NCI-H187 treated with DMSO at 0.1 percent for 48 hours (cell line): ENCODE measurements at places on chromosomes 2 and 18.

DNA sequence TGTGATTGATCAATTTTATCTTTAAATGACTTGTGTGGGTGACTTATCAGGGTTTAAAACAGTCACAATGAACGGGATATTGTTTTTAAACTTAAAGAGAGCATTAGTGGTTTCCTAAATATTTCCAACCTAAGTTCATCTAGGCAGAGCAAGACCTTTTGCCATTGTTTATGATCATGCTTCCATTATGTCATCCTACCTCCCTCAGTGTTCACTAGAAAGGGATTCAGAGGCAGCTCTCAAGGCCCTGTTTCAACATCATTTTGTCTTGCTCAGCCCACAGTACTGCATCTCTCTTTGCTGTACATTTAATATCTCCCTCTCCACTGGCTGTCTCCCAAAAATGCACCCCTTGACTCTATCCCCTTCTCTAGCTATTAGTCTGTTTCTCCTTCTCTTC, 21.5 kb upstream of the PELI1 start:
- DNase-seq, result no peak

GRCh38 chr18:58943896-58944295, 79.2 kb downstream of the ZNF532 start:
- DNase-seq, result no peak

- no peak for DNase-seq
Observed at GRCh38 chr2:102264952-102265351, 46.4 kb upstream of the IL1RL1 start.

DNA sequence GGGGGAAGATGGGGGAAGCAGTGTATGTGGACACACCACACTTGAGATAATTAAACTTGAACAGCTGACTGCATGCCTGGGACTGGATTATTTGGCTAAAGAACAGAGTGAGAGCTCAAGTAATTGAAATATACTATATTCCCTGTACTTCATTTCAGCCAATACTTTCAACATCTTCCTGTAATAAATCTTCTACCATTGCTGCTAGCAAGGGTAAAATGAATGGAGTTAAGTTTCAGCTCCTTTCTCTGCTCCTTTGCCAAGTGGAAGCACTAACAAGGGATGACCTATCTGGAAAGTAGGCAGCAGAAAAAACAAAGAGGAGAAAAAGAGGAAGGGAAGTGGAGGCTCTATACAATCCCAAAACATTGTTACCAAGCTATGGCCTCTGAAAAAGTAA, 50.9 kb downstream of the MMADHC start:
- no peak for DNase-seq

GRCh38 chr2:226683196-226683595, 116.4 kb downstream of the IRS1 start:
- no peak for DNase-seq

- no peak for DNase-seq
Observed at GRCh38 chr18:47247416-47248114, 3.9 kb downstream of the SKOR2 start.

DNA sequence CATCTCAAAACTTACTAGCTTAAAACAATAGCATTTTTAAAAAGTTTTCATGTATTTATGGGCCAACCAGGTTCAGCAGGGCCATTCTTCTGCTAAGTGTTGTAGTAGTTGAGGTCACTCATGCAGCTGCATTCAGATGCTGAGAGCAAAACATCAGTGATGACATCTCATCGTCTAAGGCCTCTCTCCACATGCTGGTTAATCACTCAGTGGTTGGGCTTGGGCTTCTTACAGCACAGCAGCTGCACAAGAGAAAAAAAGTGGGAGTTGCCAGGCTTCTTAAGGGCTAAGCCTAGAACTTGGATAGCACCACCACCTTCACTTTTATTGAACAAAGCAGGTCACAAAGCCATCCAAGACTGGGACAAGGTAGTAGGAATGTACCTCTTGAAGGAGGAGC, 190.3 kb downstream of the IRS1 start:
- no peak for DNase-seq

- no peak for DNase-seq
Observed at GRCh38 chr18:23330423-23330822, 122.7 kb upstream of the RIOK3 start.

GRCh38 chr18:70559446-70559845, 270.6 kb downstream of the SOCS6 start:
- DNase-seq, result no peak

DNA sequence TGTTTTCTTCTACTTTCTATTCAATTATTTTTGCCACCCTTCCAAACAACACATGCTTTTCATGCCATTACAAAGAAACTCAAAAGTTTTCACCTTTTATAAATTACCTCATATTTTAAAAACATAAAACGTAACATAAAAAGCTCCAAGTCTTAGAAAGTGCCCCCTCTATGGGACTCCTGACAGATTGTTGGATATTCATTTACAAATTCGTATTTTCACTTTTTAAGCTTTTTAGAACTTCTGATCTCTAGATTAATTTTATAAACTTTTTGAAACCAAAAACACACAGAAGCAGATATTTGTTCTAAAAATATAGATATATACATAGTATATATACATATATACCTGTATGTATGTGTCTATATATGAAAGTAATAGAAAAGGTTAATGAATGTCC, 1.5 kb downstream of the COL5A2 start:
- DNase-seq, result no peak

GRCh38 chr18:9137168-9138066, 836 bp downstream of the ANKRD12 start:
- no peak for DNase-seq

- DNase-seq, result no peak
Observed at GRCh38 chr2:10148268-10148667, 25.7 kb downstream of the RRM2 start.

DNA sequence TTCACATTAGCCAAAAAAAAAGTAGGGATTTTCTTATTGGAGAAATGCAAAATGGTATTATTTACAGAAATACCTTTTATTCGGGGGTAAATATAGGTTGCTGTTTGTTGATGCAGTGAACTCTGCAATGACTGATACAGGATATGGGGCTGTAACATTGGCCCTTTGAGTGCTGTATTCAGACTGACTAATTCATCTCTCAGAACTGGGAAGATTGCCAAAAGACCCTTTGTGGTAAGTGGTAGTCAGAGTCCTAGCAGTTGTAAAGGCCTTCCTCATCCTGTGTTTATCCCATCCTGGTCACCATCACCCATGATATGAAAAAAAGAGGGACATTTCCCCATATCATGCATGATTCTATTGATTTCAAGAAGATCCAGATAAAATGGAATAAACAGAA, 14.0 kb upstream of the DCC start:
- no peak for DNase-seq

DNA sequence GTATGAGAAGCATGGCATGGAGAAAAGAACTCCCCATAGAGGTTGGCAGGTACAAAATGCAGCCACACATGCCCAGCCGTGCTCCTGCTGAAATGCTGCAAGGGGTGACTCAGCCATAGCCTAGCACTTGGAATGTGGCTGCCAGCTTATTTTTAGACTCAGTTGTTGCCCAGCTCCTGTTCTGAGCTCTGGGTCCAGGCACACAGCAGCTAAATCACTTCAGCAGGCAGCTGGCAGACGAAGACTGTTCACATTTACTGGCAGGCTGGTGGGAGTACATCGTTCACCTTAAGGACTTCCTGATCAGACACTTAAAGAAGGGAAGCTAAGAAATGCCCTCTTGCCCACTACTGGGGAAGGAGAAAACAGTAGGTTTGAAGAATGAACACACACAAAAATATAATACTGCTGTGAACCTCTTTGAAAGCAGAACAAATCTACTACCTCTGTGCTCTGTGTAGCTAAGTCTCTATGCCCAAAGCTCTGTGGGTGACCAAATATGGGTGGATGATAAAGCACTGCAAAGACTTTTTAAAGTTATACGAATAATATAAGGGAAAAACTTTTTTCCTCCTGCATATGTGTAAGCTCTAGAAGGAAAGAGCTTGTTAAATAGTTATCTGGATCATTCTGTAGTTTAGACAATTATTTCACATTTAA, 146.1 kb downstream of the LNPK start:
- no peak for DNase-seq

- DNase-seq, result no peak
Observed at GRCh38 chr2:134243244-134243643, 10.6 kb upstream of the MGAT5 start.

DNA sequence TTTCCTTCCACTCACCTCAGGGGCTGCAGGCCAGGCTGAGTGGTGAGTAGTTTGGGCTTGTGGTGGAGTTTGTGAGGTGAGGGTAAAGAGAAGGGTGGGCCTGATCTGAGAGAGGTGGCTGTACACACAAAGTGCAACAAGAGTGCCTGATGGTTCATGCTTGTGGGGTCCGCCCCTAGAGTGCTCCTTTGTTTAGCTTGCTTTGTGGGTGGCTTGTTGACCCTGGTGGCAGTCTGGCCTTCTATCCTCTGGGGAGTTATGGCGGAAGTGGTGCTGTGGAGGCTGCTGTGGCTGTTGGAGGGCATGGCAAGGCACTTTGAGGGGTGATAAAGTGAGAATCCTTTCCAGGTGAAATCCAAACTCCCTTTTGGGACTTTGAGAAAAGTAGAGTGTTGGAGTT, 10.6 kb downstream of the UBE2F start:
- no peak for DNase-seq

- no peak for DNase-seq
Observed at GRCh38 chr2:130823171-130823885, 13.4 kb upstream of the ARHGEF4 start.

GRCh38 chr2:232793271-232793670, 16.9 kb upstream of the KCNJ13 start:
- no peak for DNase-seq

DNA sequence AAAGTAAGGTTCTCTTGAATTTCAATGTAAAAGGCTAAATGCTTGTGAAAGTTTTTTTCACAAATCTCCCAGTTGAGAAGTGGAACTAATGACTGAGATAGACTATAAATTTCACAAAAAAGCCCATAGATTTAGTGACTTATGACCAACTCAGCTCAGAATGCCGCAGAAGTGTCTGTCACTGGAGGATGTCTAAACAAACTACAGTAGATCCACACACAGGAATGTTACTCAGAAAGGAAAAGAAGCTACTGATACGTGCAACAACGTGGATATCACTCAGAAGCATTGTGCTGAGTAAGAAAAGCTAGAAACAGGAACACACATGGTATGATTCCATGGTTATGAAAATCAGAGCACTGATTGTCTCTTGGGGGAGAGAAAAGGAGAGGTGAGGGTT, 151.9 kb downstream of the DOCK10 start:
- DNase-seq, result no peak

- DNase-seq, result no peak
Observed at GRCh38 chr2:134351016-134351415, 97.1 kb downstream of the MGAT5 start.

DNA sequence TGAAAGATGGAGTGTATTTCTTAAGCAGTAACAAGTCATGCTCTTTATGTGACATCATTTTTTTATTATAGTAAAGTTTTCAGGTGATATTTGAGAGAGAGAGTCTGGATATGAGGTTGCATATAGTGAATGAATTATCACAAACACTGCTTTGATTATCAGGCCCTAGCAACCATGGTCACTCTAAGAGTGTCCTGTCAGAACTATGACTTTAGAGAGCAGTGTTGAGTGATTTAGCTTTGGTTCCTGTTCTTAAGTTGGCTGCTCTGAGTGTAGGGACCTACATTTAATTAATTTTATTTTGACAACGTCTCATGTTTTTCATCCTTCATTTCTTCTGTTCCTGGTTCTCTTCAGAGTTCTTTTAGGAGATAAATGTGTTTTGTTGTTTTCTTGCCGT, 275.5 kb downstream of the KCNJ3 start:
- DNase-seq, result no peak

DNA sequence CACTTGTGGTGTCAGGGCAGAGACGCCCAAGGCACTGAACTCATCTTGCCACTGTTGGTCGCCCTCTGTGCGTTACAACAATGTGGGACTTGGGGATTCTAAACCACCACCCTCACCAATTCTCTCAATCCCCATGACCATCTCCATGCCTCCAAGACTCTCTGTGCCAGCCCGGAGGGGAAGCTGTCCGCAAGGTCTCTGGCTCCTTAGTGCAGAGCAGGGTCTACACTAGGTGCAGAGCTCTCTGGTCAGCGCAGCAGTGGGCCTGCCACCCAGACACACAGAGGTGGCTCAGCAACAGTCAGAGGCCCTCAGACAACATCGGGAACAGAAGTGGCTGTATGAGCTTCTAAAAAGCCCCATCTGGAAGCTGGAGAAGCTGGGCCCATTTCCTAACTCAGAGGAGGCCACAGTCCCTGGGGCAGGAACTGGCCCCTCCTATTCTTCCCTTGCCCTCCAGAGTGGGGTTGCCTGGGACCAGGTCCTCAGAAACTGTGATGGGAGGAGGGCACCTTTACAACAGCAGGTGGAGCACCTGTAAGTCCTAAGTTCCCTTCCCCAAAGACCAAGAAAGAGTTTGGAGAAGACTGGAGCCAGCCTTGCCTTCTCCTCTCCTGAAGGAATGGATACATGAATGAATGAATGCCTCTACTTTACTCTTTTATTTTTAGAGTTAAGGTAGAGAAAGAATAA, 37.7 kb downstream of the SERTAD2 start:
- DNase-seq, result no peak

GRCh38 chr2:115183144-115183543, 740.7 kb downstream of the DPP10 start:
- DNase-seq, result no peak

GRCh38 chr18:79566771-79567431, 112.7 kb upstream of the CTDP1 start:
- no peak for DNase-seq

- no peak for DNase-seq
Observed at GRCh38 chr18:55477499-55477859, 110.5 kb downstream of the TCF4 start.

- no peak for DNase-seq
Observed at GRCh38 chr18:13612196-13612997, 114.0 kb downstream of the FAM210A start.

GRCh38 chr18:31197676-31198075, 35.0 kb upstream of the DSC1 start:
- DNase-seq, result no peak

- no peak for DNase-seq
Observed at GRCh38 chr2:197071790-197072436, 145.4 kb upstream of the PGAP1 start.
